ENCODE measurements at places on chromosomes 4 and X.

- peak; percentile 19 for DNase-seq
Measured at GRCh38 chrX:70454441-70455365, 10.1 kb downstream of the DLG3 start.

DNA sequence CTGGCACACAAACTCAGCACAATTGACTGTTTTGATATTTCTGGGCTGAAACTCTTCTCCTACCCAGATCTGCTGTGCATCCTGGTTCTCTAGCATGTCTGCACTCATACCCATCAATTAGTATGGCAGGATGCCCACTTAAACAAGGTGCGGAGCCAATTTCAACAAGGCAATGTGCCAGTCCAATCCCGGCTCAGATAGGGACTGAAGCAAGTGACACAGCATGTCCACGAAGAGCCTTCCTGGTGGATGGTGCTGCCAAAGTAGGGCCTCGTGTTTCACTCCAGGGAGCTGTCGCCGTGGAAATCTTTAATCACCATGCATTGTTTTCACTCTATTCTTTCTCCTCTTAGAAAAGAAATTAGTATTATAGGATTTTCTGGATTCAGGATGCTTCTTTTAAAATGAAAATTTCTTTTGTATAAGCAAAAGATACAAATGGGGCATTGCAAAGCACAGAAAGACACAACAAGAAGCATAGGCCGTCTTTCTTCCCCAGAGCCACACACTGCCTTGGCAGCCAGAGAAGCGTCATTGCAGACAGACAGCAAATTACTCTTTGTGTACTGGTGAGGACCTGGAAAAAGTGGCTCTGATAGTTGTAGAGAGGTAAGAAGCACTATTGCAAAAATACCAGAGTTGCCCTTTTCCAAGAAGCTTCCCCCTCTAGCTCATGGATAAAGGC lies 40.6 kb upstream of the LSM6 start:
- DNase-seq = no peak

GRCh38 chrX:120302434-120302833 lies 8.8 kb downstream of the TMEM255A start:
- DNase-seq = no peak

- no peak for DNase-seq
Measured at GRCh38 chrX:9566150-9566621, 101.3 kb downstream of the TBL1X start.

DNA sequence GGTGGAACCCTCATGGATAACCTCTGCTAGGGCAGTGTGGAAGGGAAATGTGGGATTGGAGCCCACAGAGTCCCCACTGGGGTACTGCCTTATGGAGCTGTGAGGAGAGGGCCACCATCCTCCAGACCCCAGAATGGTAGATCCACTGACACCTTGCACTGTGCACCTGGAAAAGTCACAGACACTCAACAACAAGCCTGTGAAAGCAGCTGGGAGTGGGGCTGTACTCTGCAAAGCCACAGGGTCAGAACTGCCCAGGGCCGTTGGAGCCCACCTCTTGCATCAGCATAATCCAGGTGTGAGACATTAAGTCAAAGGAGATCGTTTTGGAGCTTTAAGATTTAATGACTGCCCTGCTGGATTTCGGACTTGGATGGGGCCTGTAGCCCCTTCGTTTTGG lies 11.6 kb downstream of the ARMCX5 start:
- DNase-seq = no peak

- no peak for DNase-seq
Measured at GRCh38 chrX:50927127-50927526, 16.6 kb downstream of the BMP15 start.

- DNase-seq = no peak
Measured at GRCh38 chr4:113113151-113113550, 63.7 kb downstream of the ANK2 start.

GRCh38 chrX:75603833-75604232 lies 81.0 kb upstream of the ZDHHC15 start:
- no peak for DNase-seq

DNA sequence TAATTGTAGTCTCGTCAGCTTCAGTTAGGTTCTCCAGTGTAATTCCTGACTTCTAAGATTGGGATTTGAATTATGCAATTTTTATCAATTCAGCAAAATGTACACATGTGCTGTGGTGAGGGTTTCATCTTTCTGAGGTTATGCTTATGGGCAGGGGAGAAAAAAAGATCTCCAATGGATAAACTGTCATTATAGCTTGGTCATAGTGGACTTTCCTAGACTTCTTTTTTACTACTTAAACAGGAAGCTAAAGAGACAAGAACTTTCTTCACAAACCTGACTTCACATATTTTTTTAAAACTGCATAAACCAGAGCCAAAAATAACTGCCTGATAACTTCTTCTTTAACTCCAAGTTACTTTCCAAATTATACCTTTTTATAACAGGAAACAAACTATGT lies 21.7 kb upstream of the SPP1 start:
- DNase-seq = no peak

DNA sequence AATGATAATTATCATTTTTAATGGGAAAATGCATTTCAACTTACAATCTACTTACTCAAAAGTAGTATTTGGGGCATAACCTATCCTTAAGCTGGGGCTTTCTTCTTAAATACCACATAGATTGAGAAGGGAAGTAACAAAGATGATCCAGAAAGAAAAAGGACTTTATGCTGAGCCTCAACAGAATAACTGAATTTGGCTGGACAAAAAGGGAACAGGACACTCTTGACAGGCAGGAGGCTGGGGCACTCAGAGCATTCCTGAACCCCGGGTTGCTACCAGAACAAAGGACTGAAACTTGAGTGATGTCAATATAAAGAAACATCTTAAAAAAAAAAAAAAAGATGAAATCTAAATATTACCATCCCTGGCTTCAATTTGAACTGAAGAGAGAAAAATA lies 23.9 kb downstream of the RELL1 start:
- no peak for DNase-seq

GRCh38 chr4:11138964-11139363 lies 289.7 kb downstream of the HS3ST1 start:
- no peak for DNase-seq

DNA sequence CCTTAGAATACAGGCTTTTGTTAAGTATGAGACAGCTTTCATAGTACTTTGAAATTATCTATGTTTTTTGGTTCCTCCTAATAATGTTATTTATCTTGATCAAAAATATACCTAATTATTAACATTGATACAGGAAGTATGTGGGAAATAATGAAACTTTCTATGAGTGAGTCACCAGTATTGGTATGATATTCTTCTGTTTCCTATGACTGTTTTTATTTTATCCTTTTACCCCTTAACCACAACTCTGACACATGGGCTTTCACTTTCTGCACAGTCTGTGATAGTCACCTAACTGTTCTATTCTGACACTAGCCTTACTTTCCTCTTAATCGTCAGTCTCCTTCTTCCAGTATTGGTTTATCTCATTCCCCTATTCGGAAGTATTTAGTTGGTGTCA lies 4.7 kb downstream of the THAP9 start:
- peak; percentile 22 for DNase-seq

DNA sequence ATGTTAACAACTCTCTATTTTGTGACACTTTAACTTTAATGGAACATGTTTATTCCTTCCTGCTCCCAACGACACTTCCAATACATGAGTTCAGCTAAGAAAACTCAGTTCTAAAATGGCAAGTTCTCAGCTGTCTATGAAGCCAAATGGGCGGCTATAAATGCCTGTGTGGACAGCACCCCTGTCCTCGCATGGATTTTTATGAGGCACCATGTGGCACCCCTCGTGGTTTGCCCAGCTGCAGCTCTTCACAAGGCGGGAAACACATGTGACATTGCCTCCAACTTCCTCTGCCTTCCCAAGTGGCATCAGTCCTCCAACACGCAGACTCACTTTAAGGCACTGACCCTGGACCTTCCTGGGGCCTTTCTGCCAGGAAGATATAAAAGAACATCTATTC lies 48.0 kb downstream of the SH3RF1 start:
- no peak for DNase-seq

DNA sequence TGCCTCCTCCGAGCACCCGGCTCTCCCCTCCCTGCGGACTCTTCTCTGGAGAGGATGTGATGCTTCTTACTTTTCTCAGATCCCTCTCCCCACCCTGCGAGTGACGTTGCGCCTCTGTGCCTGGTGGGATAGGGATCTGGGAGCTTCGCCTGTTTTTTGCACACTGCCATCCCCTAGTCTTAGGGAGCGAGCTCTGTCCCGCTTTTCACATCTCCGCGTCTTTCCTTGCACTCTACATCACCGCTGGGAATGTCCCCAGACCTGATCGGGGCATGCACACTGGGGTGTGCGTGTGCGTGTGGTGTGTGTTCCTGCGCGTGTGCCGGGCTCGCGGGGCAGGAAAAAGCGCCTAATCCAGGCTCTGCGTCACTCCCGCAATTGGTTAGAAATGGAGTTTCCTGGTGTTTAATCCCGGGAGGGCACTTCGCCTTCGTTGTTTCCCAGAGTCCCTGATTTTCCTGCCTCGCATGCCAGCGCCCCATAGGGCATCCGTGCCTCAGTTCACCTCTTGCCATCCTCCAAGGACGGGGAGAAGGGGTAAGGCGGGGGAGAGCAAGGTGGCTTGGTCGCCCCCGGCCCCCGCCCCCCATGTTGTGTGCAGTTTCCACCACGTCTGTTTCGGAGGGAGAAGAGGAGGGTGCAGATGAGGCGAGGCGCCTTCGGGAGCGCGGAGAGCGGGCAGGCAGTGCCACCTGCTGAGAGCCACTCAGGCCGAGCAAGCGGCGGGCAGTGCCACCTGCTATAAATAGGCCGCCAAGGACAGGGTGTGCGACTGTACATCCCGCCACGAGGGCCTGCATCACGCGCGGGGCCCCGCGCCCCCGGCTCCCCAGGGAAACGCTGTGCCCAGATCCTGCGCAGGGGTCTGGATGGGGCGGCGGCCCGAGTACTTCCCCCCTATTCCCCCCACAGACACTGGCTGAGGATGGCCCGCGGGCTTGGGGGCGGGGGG lies 759 bp upstream of the TBC1D1 start:
- DNase-seq = no peak

DNA sequence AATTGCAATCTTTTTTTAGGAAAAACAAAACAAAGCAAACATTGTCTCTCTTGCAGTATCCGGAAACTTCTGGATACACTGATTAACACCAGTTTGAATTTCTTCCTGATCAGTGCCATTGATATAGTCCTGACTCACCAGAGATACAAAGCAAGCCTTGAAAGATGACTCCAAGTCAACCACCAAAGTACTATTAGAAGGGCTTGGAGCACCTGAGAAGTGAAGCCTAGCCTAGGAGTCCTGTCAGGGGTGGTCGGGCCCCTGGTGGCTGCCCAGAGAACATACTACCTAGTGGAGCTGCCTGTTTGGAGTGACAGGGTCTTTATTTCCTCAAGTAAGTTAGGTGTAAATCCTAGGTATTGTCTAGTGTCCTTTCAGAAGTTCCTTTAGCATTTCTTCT lies 593.2 kb downstream of the ZNF674 start:
- no peak for DNase-seq

DNA sequence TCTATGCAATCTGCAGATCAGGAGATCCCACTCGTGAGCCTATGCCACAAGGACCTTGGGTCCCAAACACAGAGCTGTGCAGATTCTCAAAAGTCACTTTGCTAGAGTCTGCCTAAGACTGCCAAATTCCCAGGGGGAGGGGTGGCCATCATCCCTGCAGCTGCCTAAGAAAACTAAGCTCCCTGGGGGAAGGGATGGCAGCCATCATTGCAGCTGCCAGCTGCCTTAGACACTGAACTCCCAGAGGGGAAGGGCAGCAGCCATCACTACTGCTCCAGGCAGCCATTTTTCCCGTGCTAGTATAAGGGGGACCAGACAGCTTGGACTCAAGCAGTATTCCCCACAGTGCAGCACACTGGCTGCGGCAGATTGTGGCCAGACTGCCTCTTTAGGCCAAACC lies 156.9 kb downstream of the NKX6-1 start:
- DNase-seq = no peak

DNA sequence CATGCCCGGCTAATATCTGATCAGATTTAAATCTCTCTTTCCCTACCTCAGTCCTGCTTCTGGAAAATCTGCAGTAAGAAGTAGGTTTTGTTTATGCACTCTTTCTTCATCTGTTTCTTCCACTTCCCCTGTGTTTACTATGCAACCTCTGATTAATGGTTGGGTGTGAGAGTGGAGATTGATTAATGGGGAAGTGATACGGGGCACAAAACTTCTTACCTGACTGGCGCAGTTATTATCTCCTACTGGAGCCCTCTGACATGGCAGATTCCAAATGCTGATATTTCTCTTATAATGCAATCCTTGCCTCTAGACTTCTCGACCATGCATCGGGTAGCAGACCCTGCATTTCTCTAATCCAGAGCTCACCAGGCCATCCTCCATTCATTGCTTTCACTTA lies 60.2 kb upstream of the HPGD start:
- DNase-seq = no peak

DNA sequence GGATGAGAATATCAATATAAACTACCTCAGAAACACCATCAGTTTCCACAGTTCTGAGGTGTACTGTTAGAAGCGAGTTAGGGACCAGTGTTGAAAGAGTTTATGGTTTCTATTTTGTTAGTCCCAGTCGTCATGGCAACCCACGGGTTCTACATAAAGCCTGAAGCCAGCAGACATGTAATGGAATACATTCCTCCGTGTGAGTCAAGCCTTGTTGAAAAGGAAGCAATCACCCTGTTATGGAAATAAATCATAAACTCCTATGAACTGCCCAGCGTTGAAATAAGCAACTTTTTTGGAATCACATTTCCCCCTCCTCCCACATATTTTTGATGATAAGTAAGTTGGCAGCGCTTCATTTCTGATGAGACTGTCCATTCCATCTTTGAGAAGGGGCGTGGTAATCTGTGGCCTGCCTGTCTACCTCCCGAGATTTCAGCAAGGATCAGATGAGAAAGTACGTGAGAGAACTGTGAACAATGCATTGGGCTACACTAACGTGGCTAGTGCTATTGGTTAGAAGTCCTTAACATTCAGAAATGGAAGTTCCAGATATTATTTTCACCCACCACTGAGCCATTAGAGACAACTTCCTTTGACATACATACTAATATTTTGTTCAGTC lies 40.4 kb upstream of the PDHA1 start:
- no peak for DNase-seq

GRCh38 chr4:1402516-1403091 lies 3.6 kb downstream of the NKX1-1 start:
- no peak for DNase-seq

GRCh38 chr4:16092682-16093319 lies 9.0 kb upstream of the PROM1 start:
- DNase-seq = no peak

DNA sequence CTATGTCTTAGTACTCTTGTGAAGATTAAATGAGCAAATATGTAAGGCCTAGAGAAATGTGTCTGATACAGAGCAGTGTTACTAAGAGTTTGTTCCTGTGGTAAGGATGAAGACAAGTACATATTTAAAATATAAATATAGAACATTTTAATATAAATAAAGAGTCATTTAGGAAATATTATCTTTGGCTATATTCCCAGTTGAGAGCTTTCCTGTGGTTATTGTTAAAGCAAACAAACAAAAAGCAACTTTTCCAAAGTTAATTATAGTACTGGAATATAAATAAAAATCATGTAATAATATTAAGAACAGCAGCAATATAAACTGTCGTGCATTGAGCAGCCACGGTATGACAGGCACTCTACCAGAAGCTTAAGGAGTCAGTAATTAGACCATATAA lies 472.5 kb downstream of the INPP4B start:
- DNase-seq = no peak

Measured in stimulated activated CD4-positive, alpha-beta T cell treated with anti-CD3 and anti-CD28 coated beads, TNF-alpha, amount 100 ng/mL, for 24 hours (primary cell).